ENCODE measurements at places on chromosomes 6 and 20.

DNA sequence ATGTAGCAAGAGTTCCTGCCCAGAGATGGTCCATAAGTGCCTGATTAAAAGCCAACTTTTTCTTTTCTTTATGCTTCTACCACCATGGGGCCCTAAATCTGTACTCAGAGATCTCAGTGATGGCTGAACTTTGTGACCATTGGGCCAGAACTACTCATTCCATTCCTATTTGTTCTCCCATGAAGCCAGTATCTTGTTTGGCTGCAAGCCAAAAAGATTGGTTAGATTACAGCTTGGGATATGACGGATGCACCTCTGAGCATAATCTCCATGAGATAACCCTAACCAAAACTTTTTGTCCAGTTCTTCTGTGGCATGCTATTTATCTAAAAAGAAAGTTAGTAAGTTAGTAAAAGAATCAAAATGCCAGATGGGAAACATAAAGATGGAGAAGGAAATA is 72.2 kb downstream of the PLCB4 start:
- DNase-seq, result no peak

DNA sequence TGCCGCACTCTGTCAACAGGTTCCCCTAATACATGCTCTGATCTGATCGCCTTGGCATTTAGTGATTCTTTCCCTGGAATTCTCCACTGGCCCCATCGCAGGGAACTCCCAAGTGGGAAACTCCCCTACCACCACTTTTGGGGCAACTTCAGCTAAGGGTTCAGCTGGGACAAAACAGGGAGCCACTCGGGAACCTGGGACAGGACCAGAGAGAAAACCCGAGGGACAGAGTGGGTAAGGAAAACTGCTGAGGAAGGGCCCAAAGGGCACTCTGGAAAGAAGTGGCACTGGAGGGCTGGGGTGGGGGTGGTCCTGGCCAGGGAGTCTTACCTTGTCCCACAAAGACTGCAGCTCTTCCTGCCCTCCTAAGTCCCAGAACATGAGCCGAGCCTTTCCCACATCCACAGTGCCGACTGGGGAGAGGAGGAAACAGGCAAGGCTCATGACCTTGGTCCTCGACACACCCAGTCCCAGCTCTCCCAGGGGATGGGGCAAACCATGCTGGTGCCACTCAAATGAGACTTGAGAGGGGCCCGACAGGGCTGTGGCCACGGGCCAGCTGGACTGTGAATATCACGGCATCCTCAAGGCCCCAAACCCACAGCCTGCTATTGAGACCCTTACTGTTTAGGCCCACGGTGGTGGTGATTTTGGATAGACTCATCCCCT is 1.6 kb downstream of the ARFRP1 start:
- no peak for DNase-seq

DNA sequence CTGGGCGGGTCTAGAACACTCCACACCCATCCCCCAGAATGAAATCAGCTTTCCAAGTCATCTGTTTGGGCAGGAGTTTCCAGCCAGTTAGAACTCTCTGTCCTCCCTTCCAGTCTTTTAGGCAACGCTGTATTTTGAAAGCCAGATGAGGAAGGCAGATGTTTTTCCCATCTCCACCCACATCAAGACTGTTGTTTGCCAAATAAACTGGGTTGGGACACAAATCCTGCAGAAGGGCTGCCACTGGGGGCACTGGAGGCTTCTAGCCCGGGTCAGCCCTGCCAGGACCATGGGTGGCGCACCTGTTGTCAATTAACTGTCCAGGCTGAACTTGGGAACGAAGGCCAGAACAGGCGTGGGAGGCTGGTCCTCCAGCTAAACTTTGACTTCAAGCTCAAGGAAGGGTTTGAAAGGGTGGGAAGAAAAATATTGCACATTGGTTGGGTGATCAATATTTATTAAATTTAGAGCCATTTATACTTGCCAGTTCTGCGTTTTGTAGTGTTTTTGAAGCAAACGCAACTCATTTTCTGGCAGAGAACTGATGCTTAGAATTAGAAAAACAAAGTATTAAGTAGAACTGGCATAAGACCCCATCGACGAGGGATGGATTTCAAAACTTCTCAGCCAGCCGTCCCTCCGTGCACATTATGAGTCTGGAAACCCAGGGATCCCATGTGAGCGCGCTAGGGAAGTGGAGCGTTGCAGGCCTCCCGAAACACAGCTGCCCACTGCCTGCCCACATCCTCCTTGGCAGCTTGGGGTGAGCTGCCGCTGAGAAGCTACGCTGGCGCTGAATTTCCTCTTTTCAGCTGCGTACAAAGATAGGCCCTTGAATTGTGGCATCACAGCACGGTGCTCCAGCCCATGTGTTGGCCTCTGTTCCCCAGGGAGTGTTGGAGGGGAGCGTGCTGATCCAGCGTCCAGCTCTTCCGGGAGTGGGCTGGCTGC is 297.4 kb downstream of the QKI start:
- DNase-seq, result no peak

- no peak for DNase-seq
Observed at GRCh38 chr6:91509711-91510110, 922.8 kb upstream of the MAP3K7 start.

GRCh38 chr20:31720486-31721407 is 1.9 kb downstream of the BCL2L1 start:
- DNase-seq, result no peak

- DNase-seq, result no peak
Observed at GRCh38 chr6:144379356-144379755, 94.2 kb downstream of the UTRN start.

DNA sequence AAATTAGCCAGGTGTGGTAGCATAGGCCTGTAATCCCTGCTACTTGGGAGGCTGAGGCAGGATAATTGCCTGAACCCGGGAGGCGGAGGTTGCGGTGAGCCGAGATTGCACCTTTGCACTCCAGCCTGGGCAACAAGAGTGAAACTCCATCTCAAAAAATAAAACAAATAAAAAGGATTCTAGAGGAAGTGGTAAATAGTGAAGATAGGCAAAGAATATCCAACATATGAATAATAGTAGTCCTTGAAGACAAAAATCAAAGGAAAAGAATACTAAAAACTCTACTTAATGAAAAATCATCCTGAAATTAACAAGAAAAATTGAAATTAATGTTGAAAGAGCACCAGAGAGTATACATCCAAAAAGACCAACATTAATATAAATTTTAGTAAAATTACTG is 67.0 kb upstream of the MRAP2 start:
- DNase-seq, result no peak

DNA sequence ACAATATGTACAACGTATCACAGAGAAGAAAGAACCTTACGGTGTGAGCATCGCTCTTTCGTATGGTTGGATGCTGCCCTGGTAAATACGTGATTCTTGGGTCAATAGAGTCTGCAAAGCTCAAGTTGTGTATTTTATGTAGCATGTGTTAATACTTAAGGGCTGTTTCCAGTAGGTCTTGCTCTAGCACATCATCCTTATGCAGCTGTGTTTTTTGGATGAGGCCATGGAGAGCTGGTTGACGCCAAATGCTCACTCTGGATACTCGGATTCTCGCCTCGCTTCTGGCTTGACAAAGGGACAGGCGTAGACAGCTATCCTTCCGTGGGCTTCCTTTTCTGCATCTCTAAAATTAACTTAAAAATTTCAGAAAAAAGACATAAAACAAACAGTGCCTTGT is 38.9 kb downstream of the SNRNP48 start:
- DNase-seq, result no peak

DNA sequence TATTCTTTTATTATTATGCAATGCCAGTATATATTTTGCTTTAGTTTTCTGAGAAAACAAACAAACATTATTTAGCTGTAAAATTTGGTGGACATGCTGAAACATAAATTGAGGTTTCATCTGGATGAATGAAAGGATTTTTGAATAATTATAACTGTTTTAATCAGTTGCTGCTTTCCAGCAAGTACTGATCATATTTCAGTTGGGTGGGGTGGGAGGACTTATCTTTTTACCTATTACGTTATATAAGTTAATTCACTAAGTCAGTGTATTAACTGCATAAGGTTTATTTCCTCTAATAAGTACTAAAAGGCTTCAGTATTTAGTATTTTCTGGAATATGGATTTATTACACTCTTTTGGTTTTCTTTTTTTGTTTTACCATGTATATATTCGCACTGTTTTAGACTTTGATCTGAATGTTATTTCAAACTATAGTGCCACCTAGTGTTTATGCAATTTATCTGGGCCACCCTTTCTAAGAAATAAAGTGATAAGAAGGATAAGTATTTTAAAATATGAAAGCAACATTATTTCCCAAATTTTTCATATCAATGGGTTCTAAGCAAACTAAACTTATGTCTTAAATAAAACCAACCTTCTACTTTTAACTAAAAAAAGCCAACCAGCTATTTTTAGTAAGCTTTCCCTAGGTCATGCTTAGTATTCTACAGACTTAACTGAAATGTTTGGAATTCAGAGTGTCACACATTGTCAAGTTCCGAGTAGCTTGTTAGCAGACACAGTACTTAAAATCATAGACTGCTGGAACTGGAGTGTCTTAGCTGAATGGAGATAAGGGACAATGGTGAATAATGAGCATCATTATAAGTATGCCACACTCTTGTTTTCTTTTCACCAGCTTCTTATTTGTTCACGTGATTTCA is 105.4 kb upstream of the MCHR2 start:
- DNase-seq, result no peak

DNA sequence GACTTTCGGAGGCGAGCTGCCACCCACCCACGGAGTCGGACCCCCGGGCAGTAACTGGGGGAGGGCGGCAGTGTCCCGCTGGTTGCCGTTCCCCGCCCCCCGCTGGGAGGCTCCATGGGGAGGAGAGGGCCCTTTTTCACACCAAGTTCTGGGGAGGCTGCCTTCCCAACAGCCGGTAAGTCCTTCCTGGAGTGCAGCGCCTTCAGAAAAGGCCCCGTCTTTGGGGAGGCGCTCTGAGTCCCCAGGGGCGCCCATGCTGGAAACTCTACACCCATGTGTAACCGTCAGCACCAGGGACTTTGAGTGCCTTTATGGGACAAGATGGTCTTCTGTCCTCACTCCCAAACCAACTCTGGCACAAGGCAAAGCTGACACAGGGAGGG is 430 bp upstream of the SOX18 start:
- no peak for DNase-seq

DNA sequence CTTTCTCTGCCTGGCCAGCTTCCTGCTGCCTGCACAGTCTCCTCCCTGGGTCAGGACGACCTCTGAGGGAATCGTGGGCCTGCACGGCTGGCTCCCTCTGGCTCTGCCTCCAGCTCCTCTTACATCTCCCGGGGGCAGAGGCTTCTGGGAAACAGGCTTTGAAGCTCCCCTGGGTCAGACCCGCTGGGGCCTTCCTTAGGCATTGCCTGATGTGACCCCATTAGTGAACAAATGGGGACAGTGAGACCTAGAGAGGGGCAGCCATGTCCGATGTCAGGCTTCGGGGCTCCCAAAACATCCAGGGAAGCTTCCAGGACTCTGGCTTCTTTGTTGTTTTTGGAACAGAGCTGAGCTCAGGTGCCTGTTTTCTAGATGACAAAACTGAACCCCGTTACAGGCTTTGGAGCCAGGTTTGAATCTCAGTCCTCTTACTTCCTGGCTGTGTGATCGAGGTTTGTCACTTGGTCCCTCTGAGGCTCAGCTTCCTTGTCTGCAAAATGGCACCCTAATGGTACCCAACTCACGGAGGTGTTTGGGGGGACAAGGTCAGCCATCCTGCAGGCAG is 94.3 kb downstream of the CEBPB start:
- DNase-seq, result no peak

GRCh38 chr6:169868458-169868857 is 117.0 kb downstream of the ERMARD start:
- no peak for DNase-seq

Measured in T-helper 17 cell (primary cell).